Activated gamma-delta T cell treated with Interleukin-2 at 50 U/mL for 16 hours (primary cell): ENCODE measurements at places on chromosomes 3 and 15.

DNA sequence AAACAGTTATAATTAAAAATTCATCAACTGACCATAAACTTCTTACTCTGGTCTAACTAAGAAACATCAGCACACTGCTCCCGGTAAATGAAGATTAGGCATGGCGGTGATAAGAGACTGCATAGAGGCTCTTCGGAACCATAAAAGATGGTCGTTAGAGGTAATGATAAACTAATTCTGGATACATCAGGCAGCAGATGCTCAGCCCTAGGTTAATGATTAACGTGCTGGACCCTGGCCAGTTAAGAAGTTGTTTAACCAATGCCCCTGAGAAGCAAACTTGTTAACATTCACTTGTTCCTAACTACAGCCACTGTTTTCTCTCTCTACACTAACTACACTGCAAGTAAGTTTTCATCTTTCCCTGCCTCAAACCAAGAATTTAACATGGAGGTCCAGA lies 111.5 kb downstream of the PDZRN3 start:
- DNase-seq: no peak

DNA sequence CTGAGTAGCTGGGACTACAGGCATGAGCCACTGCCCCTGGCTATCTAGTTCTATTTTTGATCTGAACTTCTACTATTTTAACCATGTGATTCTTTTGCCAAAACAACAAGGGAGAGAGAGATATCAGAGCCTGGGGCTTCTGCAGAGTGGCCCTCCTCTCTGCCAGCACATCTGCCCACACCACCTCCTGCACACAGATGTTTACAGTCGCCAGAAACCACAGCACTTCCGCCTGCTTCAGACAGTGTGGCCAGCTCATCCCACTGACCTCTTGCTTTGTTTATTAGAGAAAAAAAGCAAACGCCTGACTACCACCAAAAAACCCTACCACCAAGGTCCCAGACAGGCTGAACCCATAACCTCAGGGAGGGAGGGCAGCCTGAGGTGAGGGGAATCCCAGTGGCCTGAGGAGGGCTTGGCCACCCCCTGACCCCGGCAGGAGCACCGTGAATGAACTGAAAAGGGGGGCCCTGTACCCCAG lies 85.9 kb upstream of the ABHD2 start:
- no peak for DNase-seq

DNA sequence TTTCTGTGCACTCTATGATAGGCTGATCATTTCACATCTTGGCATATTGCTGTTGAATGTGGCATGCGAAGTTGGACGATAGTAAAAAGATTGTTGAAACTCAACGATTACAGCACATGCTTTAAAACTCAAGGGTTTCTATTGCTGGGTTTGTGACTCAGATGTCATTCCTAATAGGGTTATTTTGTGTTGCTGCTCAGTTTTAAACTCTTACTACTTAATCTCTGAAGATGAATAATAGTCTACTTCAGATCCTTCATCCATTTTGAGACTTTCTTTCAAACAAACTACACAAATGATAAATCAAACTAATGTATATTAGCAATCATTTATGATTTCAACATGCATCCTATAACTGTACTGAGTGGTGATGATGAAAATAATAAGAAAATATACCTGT lies 71.3 kb upstream of the MBNL1 start:
- no peak for DNase-seq

DNA sequence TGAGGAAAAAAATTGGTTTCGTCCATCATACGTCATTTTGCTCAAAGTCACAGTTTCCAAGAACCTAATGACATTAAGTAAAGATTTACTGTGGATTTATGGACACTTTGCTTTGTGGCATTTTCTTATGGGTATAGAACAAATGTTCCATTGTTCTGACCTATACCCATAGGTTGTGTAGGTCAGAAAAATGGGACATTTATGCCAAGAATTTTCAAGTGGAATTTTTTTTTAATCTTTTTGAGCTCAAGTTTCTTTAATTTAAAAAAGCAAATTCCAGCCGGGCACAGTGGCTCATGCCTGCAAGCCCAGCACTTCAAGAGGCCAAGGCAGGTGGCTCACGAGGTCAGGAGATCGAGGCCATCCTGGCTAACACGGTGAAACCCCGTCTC lies 187.5 kb upstream of the TPM1 start:
- no peak for DNase-seq

- DNase-seq: no peak
Measured at GRCh38 chr15:59174835-59175831, 31.5 kb upstream of the LDHAL6B start.

GRCh38 chr3:43330981-43331380 lies 44.6 kb downstream of the SNRK start:
- DNase-seq: no peak

- DNase-seq: no peak
Measured at GRCh38 chr3:12116870-12117269, 41.8 kb downstream of the TIMP4 start.

- no peak for DNase-seq
Measured at GRCh38 chr3:134313847-134314587, 60.2 kb downstream of the AMOTL2 start.

GRCh38 chr15:92772626-92773244 lies 117.2 kb upstream of the FAM174B start:
- no peak for DNase-seq

- no peak for DNase-seq
Measured at GRCh38 chr3:185423178-185423577, 60.2 kb downstream of the MAP3K13 start.

DNA sequence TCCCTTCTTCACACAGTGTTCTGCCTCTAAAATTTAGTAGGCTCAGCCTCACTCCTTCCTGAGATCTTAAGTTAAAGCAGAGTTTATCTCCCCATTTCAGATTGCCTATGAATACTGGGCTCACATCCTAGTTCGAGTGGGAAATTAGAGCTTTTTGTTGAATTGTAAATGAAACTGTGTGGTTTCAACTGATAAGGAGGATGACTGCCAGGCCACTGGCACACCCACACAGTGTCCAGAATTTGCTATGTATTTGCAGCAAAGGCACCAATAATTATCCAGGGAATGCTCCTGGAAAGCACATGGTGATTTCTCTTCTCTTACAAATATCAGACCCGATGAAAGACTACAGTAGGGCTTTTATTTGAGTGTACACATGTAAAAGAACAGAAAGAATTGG lies 308.1 kb upstream of the COL8A1 start:
- DNase-seq: no peak

DNA sequence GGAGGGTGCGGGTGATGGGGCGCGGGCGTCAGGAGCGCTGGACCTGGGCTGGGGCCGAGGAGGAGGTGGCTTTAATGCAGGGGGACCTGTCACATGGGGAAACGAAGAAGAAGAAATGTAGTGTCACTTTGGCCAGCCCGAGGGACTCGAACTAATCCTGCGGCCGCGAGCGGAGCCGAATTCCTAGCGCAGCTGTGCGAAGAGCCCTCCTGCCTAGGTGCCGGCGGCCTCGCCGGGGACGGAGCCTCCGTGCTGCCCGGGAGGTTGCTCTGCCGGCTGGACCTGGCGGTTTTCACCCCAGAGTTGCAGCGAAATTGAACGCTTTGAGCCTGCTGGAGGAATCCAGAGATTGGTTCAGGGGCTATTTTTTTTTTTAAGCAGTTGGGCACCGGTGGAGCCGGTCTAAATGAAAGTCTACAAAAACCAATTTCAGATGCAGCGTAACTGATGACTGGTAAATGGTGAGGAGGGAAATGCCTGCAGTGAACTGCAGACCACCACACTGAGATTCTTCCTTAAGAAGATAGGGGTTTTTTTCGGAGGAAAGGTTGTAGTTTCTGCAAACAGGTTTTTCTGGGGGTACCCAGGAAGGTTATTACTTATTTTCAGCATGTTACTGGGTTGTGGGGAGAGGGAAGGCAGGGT lies 662 bp downstream of the TMEM108 start:
- no peak for DNase-seq

- no peak for DNase-seq
Measured at GRCh38 chr3:194129581-194130133, 6.3 kb upstream of the HES1 start.

DNA sequence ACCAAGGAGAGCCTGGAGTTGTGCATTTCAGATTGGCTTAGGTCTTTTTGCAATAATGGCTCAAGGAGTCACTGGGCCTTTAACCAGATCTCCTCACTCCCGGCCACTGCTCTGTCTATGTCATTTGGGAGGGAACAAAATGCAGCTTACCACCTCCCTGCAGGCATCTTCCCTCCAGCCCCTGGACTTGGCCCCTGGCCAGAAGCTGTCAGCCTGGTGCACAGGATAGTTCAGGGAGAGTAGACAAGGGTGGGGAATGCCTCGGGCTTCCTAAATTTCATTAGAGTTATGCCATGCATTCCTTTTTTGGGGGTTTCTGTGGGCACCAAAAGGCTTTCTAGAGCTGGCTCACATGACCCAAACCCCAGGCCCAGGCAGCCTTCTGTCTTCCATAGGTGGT lies 70.2 kb upstream of the HRH1 start:
- DNase-seq: no peak

- DNase-seq: no peak
Measured at GRCh38 chr3:45507820-45508317, 86.7 kb upstream of the LIMD1 start.

DNA sequence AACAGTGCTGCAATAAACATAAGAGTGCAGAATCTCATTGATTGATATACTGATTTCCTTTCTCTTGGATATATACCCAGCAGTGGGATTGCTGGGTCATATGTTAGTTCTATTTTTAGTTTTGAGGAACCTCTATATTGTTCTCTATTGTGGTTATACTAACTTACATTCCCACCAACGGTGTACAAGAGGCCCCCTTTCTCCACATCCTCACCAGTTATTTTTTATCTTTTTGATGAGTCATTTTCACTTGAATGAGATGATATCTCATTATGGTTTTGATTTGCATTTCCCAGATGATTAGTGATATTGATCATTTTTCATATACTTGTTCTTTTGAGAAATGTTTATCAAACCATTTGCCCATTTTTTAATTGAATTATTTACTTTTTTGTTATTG lies 12.4 kb upstream of the IREB2 start:
- no peak for DNase-seq

- no peak for DNase-seq
Measured at GRCh38 chr15:56524915-56525314, 60.0 kb upstream of the MNS1 start.

- no peak for DNase-seq
Measured at GRCh38 chr3:42023380-42023779, 61.5 kb upstream of the ULK4 start.

DNA sequence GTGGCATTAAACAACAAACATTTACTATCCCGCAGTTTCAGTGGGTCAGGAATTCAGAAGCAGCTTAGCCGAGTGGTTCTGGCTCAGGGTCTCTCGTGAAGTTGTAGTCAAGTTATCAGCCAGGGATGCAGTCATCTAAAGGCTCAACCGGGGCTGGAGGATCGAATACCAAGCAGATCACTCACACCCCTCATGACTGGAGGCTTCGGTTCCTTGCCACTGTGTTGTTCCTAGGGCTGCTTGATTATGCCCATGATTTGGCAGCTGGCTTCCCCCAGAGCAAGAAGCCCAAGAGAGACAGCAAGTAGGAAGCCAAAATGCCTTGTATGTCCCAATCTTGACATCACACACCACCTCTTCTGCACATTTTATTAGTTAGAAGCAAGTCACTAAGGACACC lies 33.9 kb upstream of the CDCP1 start:
- no peak for DNase-seq

GRCh38 chr3:109553591-109554371 lies 216.4 kb upstream of the DPPA4 start:
- no peak for DNase-seq

DNA sequence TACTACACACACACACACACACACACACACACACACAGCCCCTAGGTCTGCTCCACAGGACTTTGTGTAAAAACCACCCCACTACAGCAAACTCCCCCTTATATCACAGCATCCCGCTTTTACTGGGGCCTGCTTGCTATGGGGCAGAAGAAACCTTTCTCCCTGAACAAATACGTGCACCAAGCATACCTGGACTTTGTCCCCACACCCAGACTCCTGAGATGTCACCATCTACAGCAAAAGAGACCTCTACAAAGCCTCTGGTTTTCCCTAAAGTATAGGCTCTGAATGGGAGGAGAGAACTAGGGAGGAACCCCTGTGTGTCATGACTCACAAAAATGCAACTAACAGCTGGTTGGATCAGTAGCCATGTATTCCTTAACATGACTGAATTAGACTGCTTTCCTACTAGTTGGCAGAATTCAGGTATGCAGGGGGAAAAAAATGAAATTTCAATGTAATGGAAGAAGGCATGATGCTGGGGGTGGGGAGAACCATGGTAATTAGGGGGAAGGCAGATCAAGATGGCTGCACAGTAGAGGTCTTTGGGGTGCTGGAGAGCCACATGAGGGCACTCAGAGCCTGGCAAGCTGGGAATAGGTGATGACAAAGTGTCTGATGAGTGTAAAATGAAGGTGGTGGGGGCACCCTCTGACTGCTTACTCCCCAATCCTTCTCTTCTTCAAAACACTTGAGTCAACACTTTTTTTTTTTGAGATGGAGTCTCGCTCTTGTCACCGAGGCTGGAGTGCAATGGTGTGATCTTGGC lies 45.9 kb downstream of the DAPK2 start:
- DNase-seq: no peak
